ENCODE measurements at places on chromosomes 5 and 9.

DNA sequence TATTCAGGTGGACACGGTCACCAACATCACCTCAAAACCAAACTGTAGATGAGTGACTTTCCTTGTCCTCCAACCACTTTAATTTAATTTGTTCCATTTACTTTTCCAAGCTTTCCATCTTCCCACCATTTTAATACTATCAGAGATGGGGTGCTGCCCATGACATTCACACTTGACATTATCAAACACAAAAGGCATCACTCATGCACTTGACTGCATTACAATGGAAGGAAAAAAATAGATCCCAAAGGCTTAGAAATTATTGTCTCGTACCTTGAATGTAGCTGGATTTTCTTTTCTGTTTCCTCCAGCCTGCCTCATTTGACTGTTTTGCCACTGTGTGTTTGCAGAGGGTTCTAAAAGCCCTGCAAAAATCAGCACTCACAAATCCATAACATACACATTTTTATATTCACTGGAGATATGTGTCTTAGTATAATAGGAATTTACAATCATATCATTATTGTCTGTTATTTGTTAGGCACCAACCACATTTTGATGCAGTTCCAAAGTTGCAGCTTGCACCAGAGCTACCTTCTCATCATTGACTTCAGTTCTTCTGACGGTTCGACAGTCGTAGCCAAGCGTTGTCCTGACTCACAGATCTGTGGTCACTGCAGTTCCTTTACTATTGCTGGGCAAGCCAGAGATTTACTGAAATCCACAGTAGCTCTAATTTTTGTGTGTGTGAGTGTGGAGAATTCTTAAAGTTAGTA is 712.3 kb upstream of the WWC1 start:
- DNase-seq, result no peak

DNA sequence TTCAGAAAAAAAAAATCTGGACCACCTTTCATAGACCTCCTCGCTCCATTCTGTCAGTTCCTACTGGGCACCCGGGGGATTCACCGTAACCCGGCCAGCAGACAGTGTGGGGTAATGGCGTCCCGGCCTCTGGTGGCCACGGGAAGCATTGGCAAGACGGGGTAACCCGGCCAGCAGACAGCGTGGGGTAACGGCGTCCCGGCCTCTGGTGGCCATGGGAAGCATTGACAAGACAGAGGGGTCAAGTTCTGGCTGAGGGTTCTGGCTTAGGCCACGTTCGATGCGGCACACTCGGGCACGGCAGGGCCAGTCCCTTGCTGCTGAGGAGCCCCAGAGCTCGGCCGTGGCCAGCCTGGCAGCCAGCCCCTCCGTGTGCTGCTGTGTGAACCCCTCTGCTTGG is 116.2 kb upstream of the RAPGEF1 start:
- no peak for DNase-seq

- DNase-seq, result no peak
Observed at GRCh38 chr5:162520878-162521277, 453.3 kb downstream of the GABRG2 start.

GRCh38 chr5:74040811-74041491 is 415.0 kb downstream of the ARHGEF28 start:
- DNase-seq, result no peak

- DNase-seq, result no peak
Observed at GRCh38 chr5:123156577-123157296, 67.7 kb downstream of the PRDM6 start.

DNA sequence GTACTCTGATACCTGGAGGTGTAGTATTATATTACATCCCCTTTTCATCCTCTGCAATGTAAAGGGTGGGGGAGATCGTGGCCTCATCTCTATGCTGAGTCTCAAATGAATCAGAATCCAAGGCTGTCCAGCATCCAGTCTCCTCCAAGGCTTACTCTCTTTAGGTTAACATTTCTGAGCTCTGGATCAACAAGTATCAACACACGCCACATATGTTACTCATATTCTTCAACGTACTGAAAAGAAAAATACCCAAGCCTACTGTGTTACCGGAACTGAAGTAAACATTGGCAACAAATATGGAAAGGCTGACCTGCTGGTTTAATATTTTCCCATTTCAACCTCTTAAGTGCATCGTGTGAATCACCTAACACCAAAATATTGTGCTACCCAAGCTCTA is 241.8 kb downstream of the GAS1 start:
- no peak for DNase-seq

GRCh38 chr5:135230251-135230925 is 168.6 kb downstream of the MACROH2A1 start:
- peak; percentile 14 for DNase-seq

DNA sequence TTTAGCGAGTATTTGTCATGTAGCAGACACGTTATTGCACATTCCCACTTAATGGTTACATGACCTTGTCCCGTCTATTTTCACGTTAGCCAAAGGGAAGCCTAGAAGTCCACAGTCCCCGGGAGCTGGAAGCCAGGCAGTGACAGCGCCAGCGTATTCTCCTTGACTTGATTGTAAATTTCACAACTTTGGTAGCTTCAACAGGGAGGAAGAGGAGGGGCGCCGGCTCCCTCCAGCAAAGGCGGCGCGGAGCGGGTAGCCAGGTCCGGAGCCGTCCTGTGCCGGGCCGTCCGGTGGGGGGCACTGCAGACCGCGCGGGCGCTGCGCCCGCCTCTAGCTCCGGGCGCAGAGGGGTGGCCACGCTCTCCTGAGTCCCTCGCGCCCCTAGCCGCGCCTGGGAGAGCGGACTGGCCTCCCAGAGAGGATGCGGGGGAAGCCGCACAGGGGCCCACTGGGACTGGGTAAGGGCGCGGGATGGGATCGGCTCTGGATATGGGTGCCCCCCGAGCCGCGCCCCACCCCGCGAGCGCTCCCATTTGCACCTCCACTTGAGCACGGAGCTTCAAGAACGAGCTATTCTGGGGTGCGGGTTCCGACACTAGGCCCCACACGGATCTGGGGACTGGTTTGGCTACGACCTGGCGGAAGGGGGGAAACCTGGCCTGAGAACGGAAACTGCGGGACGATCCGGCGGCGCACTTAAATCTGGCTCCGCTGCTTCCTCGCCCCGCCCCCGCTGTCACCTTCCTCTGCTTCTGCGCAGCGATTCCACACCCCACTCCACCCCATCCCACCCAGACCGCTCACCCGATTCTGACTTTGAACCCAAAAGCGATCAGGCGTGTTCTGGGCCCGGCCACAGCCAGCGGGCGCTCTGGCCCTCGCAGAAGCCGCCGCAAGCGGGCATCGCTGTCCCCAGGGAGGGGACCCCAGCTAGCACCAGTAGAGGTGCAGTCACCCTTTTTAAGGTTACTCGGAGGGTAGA is 23.8 kb downstream of the KLF4 start:
- DNase-seq, result no peak

GRCh38 chr9:134286471-134287245 is 39.6 kb upstream of the RXRA start:
- no peak for DNase-seq

GRCh38 chr5:170634256-170634990 is 130.6 kb downstream of the KCNIP1 start:
- no peak for DNase-seq

DNA sequence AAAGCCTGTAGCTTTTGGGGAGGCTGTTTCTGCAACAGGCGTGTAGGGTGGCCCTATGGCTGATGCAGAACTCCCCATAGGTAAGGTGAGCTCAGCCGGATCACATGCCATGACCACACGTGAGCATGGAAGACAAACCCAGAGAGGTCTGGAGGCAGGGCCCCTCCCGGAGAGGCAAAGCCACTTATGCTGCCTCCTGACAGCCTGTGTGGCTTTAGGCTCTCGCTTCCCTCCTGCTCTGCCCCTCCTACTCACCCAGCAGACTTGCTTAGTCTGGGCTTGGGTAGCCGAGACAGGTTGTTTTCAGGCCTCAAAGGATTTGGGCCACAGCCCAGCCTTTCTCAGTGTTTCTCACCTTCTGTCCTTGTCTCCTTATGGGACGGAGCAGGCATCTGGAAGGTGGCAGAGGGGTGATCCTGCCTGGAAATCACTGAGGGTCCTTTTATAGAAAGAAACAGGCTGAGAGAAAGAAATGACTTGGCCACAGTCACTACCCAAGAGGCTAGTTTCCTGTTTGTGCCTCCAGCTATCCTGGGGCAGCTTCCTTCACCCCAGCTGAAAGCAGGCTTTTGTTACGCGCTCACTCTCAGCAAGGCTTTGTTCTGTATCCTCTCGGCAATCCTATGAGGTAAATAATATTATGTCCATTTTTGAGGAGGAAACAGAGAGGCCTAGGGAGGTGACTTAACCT is 89.9 kb downstream of the DAB2IP start:
- no peak for DNase-seq

- no peak for DNase-seq
Observed at GRCh38 chr9:124347206-124347967, 67.9 kb downstream of the PSMB7 start.

- no peak for DNase-seq
Observed at GRCh38 chr5:125199968-125200865, 453.8 kb upstream of the ZNF608 start.

Data from hematopoietic multipotent progenitor cell treated with erythropoietin and hydrocortisone succinate and interleukin-3 and kit ligand, for 15 days (in vitro differentiated cells).